ENCODE measurements at places on chromosomes 2 and 18.

GRCh38 chr2:57313678-57314077 is 732.9 kb upstream of the VRK2 start:
- DNase-seq, result no peak

DNA sequence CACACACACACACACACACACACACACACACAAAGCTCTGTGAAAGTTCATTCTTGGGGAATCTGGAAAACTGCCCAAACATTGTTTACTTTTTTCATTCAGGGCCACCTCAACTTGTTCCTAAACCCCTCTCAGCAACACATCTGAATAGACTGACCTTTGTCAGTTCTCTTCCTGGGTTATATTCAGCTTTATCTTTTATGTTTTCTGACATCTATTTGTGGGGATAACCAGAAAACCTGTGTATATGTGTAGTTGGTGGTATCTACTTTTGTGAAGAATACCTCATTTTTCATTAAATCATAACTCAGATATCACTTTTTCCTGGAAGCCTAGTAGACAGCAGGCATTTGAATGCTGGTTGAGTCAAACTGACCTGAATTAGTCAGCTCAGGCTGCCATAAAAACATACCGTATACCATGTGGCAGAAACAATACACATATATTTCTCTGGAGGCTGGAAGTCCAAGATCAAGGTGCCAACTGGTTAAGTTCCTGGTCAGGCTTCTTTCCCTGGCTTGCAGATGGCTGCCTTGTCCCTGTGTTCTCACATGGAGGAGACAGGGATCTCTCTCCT is 11.0 kb upstream of the RNF144A start:
- no peak for DNase-seq

GRCh38 chr2:172558372-172558771 is 2.5 kb downstream of the PDK1 start:
- no peak for DNase-seq

DNA sequence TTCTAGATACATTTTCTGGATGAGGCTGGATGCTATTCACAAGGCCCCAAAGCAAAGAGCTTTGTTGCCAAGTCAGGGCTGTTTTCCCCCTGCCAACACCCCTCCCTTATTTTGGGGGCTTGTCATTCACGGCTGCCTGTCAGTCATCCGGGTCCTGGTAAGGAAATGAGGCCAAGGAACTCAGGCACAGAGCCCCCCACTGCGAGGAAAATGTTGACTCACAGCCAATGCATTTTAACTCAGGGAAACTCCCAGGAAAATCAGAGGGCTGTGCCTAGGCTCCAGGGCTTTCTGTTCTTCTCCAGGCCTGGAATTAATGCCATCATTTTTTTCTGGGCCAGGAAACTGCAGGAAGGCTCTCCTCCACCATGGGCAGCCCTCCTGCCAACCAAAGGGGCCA is 241.1 kb downstream of the SMAD2 start:
- DNase-seq, result no peak

DNA sequence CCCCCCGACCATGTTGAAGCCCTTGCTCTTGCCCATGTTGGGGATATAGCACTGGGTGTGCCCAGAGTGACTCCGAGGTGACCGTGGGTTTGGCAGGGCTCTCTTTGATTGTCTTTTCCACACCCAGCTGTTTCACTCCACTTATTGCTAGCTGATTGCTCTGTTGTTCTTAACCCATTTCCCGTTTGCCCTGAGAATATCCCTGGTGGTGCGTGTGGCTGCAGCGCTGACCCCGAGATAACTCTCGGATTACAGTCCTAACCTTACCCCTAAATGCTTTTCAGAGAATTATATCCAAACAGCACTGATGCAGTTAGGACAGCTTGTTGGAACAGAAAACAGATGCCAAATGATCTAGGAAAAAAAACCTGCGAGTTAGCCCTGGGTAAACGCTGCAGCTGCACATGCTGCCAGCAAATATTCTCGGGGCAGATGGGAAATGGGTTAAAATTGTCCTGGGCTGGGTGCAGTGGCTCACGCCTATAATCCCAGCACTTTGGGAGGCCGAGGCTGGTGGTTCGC is 34.3 kb upstream of the SNORC start:
- DNase-seq, result no peak

GRCh38 chr2:12110074-12110473 is 363.6 kb downstream of the LPIN1 start:
- DNase-seq, result no peak

- DNase-seq, result no peak
These were observed 176.7 kb upstream of the PKDCC start for GRCh38 chr2:41871080-41871479.

DNA sequence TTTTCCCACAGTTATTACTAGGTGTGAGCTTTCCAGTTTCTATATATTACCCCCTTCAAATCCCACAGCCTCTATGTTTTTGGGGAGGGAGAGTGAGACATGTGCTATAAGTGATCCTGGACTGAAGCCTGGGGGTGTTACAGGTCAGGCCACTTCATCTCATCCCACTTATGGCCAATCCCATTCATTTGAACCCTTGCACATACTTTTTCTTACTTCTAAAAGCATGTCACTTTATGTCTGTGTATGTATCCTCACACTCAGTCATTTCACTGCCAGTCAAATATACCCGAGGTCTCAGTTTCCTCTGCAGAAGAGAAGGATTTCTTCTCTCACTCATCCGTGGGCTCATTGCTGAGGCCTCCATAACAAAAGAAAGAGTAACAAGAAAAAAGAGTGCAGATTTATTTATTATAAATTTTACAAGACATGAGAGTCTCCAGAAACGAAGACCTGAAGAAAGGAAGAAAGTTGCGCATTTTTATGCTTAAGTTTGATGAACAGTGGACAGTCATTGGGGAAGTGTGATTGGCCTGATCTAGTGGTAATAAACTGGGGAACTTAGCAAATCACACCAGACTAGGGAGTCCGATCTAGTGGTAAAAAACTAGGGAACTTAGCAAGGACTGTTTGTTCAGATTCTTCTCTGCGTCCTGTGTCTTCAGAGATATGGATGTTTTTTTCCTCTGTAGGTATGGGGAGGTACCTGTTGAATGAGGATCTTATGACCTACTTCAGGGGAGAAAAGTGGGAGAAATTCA is 52.1 kb downstream of the ICOS start:
- DNase-seq, result no peak

- no peak for DNase-seq
These were observed 568.2 kb downstream of the THSD7B start for GRCh38 chr2:137333386-137334165.

DNA sequence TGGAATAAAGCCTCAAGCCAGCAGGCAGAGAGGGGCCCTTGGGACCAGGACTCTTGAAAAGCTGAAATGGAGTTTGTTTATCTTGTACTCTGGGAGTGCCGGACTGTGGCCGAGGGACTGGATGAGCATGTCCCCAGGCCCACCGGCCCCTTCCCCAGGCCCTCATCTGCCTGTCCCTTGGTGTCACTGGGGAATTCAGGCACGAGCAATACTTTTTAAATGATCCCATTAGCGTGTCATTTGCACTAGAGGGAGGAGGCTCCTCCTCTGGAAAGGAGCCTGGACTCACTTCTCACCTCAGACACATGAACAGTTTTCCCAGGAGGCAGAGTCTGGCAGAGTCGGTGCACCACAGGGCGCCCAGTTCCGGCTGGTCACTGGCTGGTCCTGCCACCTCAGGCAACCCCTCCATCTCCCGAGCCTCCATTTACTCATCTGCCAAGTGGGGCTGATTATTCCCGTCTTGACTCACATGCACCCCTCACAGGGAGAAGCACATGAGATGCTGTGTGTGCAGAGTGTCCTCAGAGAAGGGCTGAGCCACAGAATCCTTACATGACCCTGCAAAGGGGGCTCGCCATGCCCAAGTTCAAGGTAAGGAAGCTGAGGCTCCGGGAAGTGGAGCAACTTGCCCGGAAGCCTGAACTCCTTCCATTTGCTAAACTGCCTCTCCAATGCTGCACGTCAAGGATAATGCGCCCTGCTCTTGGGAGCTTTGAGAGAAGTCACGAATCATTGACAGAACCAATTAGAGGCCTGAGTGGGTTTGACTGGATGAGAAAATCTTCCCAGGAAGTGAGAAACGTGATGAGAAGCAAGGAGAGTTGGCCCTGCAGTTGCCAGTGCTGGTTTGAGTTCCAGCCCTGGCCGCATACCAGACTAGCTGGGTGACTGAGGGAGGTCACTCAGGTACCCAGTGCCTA is 26.7 kb downstream of the CIB4 start:
- no peak for DNase-seq

GRCh38 chr2:207409517-207409916 is 120.2 kb upstream of the CREB1 start:
- DNase-seq, result no peak
